ENCODE measurements at places on chromosomes 2 and 18.

DNA sequence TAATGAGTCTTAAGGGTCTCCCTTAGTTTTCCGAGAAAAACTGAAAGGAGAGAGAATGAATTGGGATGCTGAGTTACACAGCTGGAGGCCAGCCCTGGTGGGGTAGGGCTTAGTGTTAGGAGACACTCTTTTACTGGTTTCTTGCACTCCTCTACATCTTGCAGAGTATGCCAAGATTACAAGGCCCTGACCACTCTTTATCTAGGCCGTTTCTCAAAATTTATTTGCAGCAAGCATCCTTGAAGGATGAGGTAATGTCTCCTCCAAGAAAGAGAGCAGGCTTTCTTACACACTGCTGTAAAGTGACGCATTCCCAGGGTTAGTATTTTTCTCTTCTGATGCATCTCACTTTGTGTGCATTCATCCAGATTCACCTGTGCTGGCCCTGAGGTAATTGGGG is 166.2 kb downstream of the TDRD15 start:
- no peak for DNase-seq

- DNase-seq, result no peak
These were observed 75.6 kb downstream of the TPO start for GRCh38 chr2:1488851-1489250.

- no peak for DNase-seq
These were observed 3.2 kb downstream of the CD207 start for GRCh38 chr2:70832386-70832785.

GRCh38 chr2:68431316-68431972 is 35.6 kb downstream of the FBXO48 start:
- no peak for DNase-seq

DNA sequence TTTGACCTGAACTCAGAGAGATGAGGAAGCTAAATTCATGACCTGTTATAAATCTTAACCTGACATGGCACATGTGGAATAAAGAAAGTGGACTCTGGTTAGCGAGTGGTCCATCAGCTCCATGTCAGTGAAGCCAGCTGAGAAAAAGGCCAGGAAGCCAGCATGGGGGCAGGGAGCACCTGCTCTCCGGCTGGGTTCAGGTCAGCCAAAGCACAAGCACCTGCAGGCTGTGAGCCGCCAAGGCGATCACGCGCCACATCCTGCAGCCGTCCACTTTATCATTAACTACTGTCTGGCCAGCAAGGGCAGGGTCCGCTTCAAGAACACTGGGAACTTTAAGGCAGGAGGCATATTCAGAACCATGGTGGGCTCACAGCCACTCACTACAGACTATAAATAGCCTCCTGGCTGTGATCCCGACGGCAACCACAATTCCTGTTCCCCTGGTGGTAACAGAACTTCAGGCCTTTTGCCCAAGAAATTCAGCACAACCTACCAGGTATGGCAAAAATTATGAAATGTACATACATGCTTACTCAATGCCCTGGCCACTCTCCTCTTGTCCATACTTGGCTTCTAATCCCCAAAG is 35.5 kb downstream of the ACVR1 start:
- DNase-seq, result no peak

GRCh38 chr2:28432362-28432761 is 39.7 kb downstream of the FOSL2 start:
- no peak for DNase-seq

- no peak for DNase-seq
These were observed 112.8 kb upstream of the MAP4K3 start for GRCh38 chr2:39549718-39550464.

- DNase-seq, result no peak
These were observed 5.5 kb downstream of the ZNF396 start for GRCh38 chr18:35371412-35372195.

GRCh38 chr2:96556441-96557330 is 20.1 kb downstream of the ARID5A start:
- DNase-seq, result peak; percentile 50

- DNase-seq, result no peak
These were observed 1.2 kb upstream of the BCL11A start for GRCh38 chr2:60554646-60555065.

DNA sequence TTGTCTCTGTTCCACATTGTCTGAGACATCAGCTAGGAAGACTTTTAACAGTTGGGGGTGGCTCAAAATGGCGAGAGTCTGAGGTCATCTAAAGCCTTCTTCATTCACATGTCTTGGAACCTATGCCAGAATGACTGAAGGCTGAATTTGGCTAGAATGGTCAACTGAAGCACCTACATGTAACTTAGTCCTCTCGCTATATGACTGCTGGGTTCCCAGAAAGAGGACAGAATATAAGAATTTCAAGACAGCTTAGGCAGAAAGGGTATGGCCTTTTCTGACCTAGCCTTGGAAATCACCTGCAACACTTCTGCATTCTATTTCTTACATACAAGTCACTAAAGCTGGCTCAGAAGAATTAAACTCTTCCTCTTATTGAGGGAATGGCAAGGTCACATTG is 75.6 kb upstream of the OTX1 start:
- DNase-seq, result no peak

DNA sequence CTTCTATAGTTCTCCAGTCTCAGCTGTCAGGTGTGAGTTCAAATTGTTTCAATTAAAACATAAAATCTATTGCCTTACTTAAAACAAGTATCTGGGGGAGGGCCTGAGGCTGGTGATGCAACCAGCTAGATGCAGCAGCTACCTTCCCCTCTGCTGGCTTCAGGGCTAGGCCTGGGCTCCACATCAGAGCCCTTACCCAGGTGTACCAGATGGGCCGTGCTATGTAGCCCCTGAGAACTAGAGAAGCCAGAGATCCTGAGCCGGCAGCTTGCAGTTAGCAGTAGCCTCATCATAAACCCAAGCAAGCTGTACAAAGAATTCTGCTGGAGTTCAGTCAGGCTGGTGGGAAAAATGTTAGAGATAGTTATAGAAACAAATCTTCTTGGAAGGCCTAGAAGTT is 97.7 kb upstream of the ACAA2 start:
- no peak for DNase-seq

- no peak for DNase-seq
These were observed 107.6 kb upstream of the MAP3K20 start for GRCh38 chr2:172968061-172968469.

GRCh38 chr2:213627835-213628460 is 343.7 kb downstream of the SPAG16 start:
- no peak for DNase-seq

GRCh38 chr2:15801904-15802303 is 138.4 kb upstream of the MYCN start:
- no peak for DNase-seq

DNA sequence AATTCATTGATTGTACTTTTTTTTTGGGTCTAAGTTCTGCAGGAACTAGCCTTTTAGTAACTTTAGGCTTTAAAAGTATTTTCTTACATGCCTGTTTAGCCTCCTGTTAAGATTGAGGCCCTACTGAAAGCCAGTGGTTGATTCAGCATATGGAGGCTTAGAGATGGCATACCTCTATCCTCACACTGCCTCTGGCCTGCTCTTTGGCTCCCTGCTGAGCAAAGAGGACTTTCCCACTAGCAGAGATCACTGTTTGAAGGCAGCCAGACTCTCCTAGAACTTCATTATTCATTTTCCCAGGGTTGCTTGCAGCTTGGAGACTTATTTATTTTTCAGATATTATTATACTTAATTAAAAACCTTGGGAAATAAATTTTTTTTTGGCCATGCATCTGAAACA is 405.6 kb upstream of the MEX3C start:
- DNase-seq, result no peak

DNA sequence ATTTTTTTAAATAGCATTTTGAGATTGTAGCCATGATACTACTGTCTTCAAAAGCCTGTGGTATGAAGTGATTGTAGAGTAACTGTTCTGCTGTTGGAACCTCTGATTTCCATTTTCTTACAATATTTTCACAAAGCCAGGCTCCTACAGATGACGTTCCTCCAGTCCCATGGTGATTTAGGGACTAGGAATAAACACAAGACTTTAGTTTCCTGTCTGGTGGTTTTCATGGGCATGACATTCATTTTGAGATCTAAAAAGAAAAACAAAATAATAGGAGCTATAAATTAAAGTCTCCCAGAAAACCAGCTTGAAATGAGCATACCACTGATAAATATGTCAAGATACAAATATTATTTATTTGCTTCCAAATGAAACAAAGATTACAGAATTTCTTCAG is 1223.5 kb upstream of the CELF4 start:
- DNase-seq, result no peak

- DNase-seq, result no peak
These were observed 119.7 kb downstream of the PMAIP1 start for GRCh38 chr18:60019463-60019840.

DNA sequence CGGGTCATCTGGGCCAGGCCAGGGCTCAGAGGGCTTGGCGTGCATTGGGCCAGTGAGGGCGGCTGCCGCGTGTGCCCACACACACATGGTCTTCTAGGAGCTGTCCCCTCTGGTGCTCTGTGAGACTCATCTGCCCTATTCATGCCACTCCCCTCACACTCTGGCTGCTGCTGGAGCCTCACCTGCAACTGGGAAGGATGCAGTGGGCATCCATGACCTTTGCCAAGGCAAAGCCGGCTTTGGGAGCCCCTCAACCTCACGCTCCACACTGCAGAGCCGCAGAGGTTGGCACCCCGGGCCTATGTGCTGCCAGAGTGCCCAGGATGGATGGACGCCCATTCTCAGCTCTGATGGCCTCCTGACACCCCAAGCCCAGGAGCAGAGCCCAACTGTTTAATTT is 330.2 kb upstream of the SALL3 start:
- DNase-seq, result no peak

DNA sequence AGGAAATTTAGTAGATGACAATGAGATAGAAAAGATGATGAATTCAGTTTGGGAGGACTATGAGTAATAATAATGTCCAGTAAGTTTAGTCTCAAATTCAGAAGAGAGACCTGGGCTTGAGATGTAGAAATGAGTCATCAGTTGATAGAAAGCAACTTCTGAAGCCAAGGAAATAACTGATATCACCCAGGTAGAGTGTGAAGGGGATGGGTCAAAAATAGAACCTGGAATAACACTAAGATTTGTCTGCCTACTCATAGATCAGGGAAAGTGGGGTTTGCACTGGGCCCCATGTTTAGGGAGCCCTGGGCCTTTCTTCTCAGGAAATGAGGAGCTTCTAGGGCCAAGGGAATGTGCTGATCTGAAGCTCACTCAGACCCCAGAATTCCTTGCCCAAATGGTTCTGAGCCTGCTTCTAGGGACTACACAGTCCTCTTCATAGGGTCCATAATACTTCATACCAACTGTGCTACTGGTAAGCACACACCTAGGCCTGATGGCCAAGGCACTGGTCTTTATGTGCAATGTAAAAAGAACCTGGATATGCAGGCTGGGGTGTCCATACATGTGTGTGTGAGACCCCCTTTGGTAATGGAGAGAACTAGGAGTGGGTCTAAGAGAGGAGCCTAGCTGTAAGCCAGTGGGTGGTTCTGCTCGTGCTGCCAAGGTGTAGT is 141.2 kb downstream of the IKZF2 start:
- DNase-seq, result no peak

DNA sequence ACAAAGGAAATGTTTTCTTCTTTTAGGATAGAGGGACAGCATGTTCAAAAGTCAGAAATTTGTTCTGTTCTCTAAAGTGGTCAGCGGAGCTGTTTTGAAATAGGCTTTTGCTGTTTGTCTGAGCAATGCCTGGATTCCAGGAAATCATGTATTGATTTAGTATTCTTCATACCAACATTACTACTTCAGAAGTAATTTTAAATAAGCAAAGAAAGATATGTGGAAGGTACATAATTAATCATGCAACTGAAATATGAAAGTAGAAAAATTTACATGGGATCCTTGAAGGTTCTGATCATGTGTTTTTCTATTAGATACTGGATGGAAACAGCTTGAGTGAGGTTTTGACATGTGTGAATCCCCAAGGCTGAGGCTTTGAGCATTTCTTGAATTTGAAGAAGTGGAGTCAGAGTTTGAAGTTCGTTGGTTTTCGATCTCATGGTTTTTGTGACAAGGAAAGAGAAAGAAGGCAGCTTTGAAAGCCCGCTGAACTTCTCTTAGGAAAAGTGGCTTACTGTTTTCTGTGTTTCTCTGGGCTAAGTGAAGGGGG is 220.0 kb downstream of the LDLRAD4 start:
- no peak for DNase-seq

GRCh38 chr18:79092874-79093273 is 23.7 kb downstream of the ATP9B start:
- no peak for DNase-seq

GRCh38 chr2:189236066-189236465 is 56.5 kb upstream of the COL5A2 start:
- DNase-seq, result no peak
